ENCODE measurements at places on chromosomes 5 and 9.

DNA sequence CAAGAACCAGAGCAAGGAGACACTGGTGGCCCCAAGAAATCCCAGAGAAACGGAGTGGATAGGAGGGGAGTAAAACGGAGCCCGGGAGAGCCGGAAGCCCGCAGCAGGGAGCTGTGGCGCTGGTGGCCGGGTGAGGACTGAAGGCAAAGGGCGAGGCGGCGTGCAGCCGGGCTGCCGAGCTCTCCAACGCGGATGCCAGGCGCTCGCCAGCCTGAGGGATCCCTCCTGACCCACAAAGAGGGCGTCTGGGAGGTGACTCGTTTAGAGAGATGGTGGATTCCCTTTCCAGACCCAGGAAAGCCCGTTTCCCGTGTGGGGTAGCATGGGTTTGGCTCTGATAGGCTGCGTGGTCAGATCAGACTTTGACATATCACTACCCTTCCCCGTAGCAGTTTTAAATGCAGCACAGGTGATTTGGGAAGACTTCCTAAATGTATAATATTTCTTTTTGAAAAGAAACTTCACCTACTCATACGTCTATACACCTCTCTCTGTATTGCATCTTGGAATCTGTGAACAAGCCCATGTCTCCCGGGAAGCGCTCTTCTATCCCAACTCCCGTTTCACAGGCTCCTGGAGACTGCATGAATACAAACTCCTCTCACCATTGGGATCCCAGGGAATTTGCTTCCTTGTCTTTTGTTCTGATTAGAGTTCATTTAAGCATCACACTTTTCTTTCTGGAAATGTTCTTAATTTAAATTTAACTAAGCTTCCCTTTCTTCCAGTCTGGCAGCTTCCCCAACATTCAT, 158.1 kb downstream of the C9orf152 start:
- peak; percentile 32 for DNase-seq

DNA sequence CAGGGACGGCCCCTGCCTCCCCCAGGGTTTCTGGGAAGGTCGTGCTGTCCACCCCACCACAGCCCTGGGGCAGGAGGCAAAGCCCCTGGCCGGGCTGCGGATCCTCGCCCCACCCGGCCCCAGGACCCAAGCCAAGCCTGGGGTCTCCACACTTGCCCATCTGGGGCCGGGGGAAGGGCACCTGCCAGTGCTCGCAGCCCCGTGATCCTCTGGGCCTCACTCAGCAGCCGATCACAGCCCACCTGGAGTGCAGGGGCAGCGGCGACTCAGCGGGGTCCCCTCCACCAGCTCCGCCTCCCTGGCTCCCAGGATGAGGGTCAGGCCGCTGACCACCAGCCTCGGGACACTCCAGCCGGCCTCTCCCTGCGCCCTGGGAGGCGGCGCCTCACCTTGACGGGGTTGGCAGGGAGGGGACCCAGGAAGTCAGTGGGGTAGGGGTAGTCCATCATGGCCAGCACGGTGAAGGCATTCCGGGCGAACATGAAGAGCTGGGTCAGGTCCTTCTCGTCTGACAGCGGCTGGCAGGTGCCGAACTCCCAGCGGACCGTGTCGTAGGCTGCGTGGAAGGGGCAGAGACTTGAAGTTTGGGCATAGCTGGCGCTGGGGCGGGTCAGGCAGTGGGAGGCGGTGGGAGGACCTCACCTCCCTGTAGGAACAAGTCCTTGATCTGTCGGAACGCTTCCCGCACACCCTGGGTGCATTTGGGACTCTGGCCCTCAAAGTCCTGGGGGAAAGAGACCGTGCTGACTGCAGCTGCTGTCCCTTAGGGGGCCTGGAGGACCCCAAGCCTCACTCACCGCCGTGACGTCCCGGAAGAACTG, 1.8 kb downstream of the DPP7 start:
- no peak for DNase-seq

GRCh38 chr5:154005648-154006047, 33.1 kb downstream of the FAM114A2 start:
- no peak for DNase-seq

GRCh38 chr5:127957183-127957582, 126.4 kb upstream of the SLC12A2 start:
- no peak for DNase-seq

- DNase-seq: no peak
Observed at GRCh38 chr5:43730832-43731342, 127.9 kb downstream of the NNT start.

DNA sequence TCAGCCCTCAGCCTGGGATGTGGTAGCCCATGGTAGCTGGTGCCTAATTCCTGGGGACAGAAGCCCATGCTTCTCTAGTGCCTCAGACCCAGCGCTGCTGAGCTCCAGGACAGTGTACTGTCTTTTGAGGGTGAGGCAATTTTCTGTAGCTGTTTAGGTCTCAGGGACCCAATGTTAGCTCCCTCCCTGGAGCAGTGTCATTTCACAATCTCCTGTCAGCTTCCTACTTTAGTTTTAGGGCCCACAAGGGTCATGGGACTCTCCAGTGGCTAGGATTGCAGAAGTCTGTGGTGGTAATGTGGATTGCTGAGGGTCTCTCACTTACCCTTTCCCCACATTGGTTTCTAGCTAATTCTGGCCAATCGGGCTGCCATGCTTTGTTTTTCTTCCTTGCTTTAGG, 67.7 kb upstream of the CCL21 start:
- no peak for DNase-seq

- no peak for DNase-seq
Observed at GRCh38 chr5:60519372-60519771, 180.6 kb downstream of the DEPDC1B start.

DNA sequence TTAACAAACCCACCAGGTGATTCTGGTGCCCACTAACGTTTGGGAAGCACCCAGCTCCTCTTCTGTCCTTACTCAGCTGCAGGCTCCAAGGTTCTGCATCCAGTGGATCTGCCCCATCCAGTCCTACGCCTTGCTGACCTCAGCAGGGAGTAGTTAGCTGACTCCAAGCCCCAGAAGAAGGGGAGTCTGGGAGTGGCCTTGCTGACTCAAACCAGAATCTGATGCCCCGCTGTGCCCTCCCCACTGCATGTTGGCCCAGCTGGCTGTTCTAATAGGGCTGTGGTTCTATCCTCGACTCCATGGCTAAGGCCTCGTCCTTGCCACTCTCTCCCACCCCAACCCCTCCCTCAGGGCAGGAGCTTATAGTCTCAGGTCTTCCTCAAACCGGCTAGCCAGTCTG, 136.3 kb downstream of the TTLL11 start:
- DNase-seq: no peak

- no peak for DNase-seq
Observed at GRCh38 chr9:87504938-87505337, 7.3 kb downstream of the DAPK1 start.

- no peak for DNase-seq
Observed at GRCh38 chr5:169296419-169297143, 4.4 kb downstream of the SLIT3 start.

GRCh38 chr5:157253547-157253946, 12.4 kb upstream of the CYFIP2 start:
- no peak for DNase-seq

- no peak for DNase-seq
Observed at GRCh38 chr5:7419846-7420245, 23.9 kb downstream of the ADCY2 start.

DNA sequence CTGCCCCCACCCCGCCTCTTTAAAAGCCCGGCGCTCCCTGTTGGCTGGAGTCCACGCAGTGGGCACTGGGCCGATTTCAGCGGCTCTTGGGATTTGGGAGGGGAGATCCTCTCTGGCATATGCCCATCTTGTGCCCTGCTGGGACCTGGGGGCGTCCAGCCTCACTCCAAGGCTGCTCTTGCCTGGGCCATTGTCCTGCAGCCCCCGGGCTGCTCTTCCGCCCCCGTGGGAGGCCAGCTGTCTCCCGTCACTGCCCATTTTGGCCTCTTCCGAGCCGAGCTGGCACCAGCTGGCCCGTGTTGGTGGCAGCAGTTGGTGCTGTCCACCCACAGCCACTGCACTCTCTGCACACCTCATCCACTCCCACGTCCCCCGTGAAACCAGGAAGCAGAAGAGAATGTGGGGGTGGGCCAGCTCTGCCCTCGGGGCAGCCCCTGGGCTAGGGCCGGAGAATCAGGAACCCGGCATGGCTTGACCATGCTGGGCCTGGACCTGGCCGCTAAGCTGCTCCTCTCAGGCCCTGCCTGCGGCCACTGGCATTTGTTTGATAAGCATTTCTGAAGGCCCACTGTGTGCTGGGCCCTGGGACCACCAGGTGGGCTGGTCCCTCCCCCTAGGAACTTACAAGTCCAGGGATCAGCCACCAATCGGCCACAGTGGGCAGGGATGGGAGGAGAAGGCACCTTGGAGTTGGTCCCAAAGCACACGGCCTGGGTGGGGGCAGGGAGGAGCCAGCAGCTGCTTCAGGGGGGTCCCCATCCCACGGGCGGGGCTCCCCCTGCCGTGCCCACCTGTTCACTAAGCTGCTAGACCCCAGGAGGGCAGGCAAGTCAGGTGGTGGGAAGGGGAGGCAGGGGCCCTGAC, 2.2 kb downstream of the C8G start:
- no peak for DNase-seq

- no peak for DNase-seq
Observed at GRCh38 chr5:13278811-13279210, 665.7 kb downstream of the DNAH5 start.

DNA sequence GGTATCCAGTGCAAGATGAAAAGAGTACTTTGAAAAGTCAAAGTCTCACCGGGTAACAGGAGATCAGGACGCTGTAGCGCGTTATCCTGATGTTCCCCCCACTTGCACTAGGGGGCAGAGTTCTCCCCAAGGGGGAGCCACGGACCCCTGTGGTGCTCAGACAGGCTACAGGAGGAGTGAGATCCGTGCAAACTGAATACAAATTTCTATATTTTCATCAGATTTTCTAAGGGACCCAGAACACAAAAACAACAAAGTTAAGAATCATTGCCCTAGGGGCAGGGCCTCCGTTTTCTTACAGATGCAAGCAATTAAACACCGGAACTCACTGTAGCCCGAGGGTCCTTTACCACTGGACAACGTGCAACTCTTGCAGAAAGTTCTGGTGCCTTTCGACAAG, 2.0 kb downstream of the MYO10 start:
- peak; percentile 14 for DNase-seq

DNA sequence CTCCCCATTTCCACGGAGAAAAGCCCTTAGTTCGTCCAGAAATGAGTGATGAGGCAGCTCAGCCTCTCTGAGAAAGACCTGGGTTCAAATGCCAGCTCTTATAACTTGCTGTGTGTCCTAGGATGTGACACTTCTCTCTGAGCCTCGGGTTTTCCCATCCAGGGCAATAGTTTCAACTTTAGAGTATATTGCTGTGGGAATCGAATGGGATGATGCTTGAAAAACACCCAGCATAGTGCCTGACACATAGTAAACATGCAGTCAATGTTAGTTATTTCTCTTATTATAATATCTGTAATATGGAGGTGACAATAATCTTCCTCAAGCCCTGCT, 430 bp upstream of the MAPKAP1 start:
- DNase-seq: no peak

DNA sequence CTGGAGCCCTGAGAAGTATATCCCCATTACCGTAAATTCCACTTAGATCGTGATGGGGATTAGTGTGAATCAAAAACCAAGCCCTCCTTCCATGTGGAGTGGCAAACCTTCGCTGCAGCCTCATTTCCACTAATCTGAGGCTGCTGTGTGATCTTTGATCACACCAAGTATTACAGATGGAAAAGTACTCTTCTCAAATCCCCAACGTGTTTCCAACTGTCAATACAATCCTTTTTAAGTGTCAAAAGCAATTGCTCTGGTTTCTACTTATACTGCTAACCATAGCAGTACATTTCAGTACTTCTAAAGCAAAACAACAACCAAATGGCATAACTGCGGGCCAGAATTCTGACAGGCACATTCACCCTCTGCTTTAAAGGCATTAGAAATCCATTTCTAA, 307.7 kb upstream of the ADAMTS16 start:
- DNase-seq: no peak

Measured in T-helper 2 cell treated with Interferon-gamma antibody and Interleukin-4, amounts not matched to agents 5 μg/mL and 100 μg/mL, for 36 hours (primary cell).